ENCODE measurements at places on chromosomes 6 and 20.
A peak's percentile ranks its signal among the peaks of the same experiment; 100 is the strongest.

GRCh38 chr6:25279748-25280343 is 672 bp downstream of the CARMIL1 start:
- DNase-seq = no peak

DNA sequence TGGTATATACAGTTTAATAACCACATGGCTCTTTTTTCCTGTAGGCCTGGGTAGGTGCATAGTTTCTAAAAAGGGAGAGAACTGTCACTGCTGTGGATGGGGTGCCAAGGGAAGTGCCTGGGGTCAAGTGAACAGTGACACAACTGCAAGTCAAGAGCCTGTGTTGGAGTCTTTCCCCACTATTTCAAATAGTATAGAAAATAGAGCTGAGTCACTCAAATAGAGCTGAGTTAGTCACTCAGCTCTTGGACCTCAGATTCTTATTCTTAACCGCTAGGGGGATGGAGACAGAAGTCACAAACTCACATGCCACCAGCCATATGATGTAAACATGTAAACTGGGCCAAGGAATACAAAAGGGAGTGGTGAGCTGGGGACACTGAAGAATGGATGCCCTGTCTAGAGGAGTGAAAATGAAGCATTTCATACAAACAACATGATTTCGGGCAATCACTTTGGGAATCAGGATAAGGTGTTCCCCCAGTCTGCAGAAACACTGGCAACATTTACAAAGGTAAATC is 2.1 kb downstream of the NQO2 start:
- DNase-seq = no peak

DNA sequence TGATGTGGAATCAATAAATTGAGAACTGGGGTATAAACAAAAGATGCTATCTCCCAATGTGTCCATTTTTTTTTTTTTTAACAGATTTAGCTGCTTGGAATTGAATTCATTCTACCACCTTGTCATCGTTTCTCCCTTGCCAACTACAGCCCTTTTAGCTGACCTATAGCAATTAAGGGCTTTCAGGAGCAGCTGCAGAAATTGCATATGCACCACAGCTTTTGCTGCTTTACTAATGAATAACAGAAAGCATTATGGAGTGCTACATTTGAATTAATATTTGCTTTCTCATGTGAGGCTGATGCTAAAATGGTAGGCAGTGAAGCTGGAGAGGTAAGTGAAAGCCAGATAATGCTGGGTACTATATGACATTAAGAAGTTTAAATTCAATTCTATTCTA is 5.7 kb downstream of the SESN1 start:
- no peak for DNase-seq

- DNase-seq = no peak
Observed at GRCh38 chr6:151240791-151241642, 1.2 kb downstream of the AKAP12 start.

GRCh38 chr6:829656-830055 is 136.7 kb upstream of the EXOC2 start:
- DNase-seq = no peak

- no peak for DNase-seq
Observed at GRCh38 chr6:108559884-108560462, 744 bp upstream of the FOXO3 start.

GRCh38 chr20:53466279-53466678 is 127.4 kb downstream of the ZNF217 start:
- no peak for DNase-seq

DNA sequence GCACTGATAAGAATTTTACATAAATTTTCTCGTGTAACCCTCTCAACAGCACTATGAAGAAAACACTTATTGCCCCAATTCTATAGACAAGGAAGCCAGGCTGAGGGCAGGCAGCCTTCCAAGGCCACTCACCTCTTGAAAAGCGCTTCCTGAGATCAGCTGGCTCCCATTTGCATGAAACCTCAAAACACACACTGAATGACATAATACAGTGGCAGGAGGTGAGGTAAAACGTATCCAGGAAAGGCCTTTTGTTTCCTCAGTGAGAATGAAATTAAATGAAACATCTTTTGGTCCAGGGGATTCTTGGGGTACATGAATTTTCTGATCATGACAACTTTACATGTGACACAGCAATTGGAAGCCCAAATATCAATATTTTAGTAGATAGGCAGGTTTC is 112.5 kb downstream of the WDR27 start:
- DNase-seq = no peak

GRCh38 chr6:19804205-19805128 is 32.7 kb upstream of the ID4 start:
- DNase-seq = peak; percentile 71

GRCh38 chr6:44575644-44576043 is 188.1 kb downstream of the CDC5L start:
- no peak for DNase-seq

GRCh38 chr6:40672087-40672486 is 84.9 kb upstream of the LRFN2 start:
- DNase-seq = no peak

DNA sequence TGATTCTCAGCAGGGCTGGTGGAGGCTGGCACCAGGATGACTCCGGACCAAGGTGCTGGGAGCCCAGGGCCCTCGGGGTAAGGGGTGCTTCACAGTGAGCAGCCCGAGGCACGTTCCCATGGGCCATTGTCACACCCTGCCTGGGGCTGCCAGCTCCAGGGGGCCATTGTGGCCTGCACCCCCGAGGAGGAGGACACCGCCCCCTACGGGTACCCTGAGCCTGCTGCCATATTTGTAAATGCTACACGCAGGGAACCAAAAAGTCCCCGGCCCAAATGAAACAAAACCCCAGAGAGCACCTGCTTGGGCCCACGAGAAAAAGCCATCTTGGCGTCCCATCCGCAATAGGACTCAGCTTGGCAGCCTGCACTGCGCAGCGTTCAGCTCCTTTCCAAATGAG is 64.7 kb upstream of the GATA5 start:
- DNase-seq = no peak

GRCh38 chr20:7094438-7094997 is 327.0 kb downstream of the BMP2 start:
- no peak for DNase-seq

DNA sequence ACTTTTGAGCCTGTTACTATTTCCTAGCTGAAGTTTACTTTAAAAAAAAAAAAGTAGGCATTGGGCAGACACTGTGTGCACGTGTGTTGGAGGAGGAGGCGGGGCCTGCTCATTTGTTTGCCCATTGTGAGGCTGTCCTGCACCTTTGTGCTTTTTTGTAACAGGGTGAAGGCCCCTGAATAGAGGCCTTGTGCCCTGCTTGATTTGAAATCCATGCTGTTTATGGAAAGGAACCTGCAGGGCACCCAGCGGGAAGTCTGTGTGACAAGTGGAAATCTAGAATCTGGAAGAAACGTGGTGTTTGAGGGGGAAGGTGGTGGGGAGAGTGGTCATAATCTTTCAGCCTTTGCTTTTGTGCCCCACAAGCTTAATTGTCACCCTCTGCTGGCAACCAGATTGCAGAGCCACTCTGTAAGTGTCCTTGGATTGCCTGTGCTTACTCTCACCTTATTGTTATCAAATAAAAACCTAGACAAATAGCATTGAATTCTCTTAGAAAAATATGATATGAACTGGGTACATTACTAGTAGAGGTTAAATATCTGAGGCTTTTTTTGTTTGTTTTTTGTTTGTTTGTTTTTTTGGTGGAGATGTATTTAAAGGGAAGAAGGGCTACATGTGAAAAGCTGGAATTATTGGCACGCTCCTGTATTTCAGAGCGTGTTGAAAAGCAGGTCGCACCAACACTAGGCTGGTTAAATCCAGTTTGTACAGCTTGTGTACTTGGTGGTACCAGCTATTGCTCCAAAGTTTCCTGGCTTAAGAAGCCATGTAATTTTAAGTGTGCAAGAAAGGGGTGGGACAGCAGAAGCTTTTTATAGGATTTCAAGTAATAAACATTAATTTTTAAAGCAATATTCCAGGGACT is 156.3 kb downstream of the ARID1B start:
- no peak for DNase-seq

DNA sequence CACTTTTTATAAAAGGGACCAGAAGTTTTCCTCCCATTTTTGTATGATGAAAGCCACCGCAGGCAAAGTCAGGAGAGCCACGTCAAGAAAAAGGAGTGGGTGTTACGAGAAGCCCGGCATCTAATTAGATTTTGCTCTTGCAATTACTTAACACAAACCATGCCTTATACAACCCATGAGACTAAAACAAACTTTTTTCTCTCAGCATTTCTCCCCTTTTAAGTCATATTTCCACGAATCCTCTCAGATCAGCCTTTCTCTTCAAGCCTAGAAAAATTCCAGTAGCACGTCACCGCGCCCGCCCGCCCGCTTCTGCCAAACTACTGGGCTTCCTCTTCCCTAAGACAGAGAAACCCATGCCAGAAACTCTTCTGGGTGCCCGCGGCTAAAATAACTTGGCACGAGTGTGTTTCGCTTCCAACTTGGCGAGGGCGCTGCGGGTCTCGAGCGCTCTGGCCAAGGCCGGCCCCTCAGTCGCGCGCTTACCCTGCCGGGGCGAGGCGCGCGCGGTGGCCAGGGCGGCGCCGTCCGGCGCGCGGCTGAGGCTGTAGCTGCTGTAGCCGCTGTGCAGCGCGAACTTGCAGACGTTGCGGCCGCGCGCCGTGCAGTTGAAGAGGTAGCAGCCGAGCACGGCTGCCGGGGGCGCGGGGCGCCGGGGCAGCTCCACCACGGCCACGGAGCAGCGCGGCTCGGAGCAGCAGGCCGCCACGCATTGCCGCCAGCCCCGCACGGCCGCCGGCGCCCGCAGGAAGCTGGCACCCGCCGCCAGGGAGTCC is 1.0 kb downstream of the LRP11 start:
- DNase-seq = peak; percentile 22

DNA sequence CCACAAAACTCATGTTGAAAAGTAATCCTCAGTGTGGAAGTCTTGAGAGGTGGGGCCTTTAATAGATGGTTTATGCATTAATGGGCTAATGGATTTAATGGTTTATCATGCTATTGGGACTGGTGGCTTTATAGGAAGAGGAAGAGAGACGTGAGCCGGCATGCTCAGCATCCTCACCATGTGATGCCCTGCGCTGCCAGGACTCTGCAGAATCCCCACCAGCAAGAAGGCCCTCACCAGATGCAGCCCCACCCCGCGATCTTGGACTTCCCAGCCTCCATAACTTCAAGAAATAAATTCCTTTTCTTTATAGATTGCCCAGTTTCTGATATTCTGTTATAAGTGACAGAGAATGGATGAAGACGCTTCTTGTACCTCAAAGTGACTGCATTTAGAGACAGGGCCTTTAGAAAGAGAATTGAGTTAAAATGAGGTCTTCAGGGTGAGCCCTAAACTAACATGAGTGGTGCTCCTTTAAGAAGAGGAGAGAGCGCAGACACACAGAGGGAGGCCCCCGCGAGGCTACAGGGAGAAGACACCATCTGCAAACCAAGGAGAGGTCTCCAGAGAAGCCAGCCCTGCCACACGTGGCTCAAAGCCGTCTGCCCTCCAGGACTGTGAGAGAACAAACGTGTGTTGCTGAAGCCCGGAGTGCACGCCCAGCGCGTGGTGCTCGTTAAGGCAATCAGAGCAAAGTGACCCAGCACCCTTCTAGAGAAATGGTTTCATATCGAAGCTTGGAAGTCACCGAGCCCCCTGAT is 56.9 kb downstream of the IRF4 start:
- no peak for DNase-seq

DNA sequence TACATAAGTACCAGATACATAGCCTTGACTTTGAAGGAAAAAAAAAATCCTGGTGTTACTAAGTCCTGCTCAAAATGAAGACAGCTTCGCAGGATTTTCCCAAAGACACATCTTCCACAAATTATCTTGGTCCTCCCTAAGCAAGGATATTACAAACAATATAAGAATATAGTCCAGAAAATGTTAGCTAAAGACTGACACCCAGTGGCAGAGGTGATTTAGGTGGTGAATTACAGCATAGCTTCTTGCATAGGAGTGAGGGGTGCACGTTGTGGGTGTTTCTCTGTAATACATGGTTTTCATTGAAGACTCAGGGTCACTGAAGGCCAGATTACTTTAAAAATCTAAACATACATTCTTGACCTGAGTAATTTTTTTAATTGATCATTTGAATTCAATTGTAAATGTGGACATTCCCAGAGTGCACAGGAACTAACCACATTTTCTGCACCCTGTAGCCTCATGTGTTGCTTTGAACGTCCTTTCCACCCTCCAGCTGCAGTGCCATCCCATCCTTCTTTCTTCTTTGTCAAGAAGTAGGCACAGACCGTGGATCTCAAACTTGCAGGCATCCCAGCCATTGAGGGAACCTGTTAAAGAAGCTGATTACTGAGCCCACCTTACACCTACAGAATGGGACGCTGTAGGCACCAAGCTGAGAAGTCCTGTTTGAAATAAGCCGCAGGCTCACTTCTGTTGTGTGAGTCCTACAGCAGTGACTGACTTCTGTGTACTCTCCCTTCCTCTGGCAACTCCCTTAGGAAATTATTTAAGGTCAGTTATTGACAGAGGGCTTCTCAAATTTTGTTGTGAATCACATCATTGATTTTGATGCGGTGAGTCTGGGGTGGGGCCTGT is 102.6 kb downstream of the PERP start:
- no peak for DNase-seq

DNA sequence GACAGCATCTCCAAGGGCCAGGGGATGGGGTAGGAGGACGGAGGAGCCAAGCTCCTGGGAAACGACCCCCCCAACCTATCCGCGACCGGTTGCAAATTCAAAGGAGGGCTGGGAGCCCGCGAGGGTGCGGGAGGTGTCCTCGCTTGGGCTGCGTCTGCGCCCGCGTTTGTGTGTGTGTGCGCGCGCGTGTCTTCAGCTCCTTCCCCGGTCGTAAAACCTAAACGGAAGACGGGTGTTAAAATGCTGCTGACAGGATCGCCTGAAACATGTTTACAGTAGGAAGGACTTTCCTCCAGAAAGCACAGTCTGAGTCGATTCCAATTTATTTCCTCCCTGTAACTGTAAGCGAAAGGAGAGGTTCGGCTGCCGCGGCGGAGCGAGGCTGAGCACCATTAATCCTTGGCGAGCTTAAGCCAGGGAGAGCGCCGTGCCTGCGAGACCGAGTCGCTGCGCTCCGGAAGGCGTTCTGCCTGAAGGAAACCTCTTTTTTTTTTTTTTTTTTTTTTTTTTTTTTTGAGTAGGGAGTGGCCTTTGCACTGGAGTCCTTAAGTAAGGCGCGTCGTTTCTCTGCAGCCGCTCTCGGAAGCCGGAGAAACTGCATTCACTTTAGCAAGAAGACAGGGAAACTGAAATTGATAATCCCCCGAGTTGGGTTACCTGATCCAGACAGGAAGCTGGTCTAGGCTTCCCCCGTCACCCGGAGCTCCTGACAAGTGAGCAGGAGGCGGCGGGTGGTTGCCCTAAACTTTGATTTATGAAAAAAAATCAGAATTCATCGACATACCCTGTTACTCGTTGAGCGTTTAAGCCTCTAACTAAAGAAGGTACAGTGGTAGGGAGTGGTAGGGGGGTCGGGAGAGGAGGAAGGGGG is 4.8 kb upstream of the SOX4 start:
- DNase-seq = peak; percentile 30

DNA sequence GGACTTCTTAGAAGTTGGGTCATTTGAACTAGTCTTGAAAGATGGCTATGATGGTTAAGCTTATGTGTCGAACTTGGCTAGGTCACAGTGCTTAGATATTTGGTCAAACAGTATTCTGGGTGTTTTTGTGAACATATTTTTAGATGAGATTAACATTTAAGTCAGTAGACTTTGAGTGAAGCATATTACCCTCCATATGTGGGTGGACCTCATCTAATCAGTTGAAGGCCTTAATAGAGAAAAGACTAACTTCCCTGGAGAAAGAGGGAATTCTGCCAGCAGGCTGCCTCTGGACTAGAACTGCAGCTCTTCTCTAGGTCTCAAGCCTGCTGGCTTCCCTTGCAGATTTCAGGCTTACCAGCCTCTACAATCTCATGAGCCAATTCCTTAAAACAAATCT is 76.9 kb downstream of the RCAN2 start:
- no peak for DNase-seq

GRCh38 chr6:48067148-48067712 is 43.8 kb downstream of the PTCHD4 start:
- no peak for DNase-seq
